Astrocyte of the hippocampus (primary cell): ENCODE measurements at places on chromosomes 1 and 21.
A peak's percentile ranks its signal among the peaks of the same experiment; 100 is the strongest.

GRCh38 chr1:223245983-223246382 lies 102.9 kb upstream of the TLR5 start:
- DNase-seq, result no peak

DNA sequence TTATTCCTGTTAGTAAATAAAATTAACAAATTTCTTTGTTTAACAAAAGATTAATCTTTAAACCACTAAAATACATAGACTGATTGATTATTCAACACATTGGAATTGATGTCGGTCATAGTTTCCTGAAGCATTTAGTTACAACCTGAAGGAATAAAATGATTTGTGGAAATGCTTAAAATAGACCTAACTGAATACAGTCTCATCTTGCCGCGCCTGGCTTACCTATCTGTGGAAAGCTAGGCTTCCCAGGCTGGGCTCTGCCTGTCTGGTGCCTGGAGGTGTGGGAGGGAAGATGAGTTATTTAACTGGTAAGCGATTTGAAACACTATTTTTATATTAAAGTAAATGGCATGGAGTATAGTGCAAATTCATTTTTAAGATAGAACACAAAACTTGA lies 10.2 kb downstream of the RHOU start:
- DNase-seq, result no peak

DNA sequence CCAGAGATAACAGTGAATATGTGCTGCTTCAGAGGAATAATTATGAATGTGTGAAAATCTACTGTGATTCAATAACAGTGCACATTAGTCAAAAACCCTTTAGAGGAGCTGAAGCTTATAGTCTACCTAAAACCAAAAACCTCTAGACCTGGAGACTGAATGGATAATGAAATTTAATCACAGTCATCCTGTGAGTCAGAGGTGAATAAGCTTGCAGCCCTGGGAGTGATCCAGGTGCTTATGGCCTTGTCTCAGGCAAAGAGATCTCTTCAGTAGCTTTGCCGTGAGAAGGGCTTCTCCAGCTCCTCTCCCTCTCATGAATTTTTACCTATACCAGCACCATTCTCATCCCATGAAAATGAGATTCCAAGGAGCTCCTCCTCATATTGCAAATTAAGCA lies 81.3 kb upstream of the RGS4 start:
- DNase-seq, result peak; percentile 55

- DNase-seq, result no peak
Measured at GRCh38 chr1:205763980-205764379, 11.3 kb downstream of the RAB29 start.

GRCh38 chr1:158649052-158649451 lies 37.5 kb downstream of the SPTA1 start:
- DNase-seq, result no peak

DNA sequence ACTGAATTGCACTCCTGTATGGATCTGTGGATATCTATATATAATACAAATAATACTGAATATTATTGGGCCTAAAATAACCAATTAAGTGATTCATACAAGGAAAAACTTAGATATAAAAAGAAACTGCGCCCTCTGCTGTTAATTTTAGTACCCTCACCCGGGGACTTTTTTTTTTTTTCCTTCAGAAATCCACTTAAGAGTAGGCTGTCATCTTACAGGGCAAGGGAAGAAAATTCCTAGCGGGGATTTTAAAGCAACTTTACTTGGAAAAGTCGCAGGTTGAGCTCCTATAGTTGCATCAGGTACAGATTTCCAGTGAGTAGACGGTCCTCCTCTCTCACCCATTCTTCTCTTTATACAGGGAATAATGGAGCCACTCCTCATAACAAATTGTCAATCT lies 1.3 kb downstream of the NTNG1 start:
- peak; percentile 70 for DNase-seq

DNA sequence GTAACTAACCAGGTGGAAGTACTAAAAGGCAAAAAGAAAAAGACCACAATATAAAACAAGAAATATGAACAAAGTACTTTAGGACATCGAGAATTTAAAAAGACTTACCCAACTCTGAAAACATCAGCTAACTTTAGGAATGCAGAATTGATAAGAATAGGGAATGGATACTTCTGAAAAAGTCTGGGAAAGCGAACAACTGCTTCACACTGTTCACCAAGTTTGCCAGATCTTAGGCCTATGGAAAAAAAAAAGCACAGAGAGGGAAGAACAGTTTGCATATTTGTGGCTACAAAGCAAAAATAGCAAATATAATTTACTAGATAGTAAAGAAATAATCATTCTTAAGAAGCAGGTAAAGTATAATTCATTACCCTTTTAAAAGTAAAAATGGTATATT lies 14.4 kb downstream of the INTS7 start:
- no peak for DNase-seq

- no peak for DNase-seq
Measured at GRCh38 chr1:93778457-93778856, 96.8 kb upstream of the BCAR3 start.

GRCh38 chr1:62516600-62516999 lies 79.8 kb downstream of the USP1 start:
- no peak for DNase-seq

- DNase-seq, result no peak
Measured at GRCh38 chr1:160658162-160658813, 11.4 kb upstream of the SLAMF1 start.
